ENCODE measurements at places on chromosomes 4 and X.

DNA sequence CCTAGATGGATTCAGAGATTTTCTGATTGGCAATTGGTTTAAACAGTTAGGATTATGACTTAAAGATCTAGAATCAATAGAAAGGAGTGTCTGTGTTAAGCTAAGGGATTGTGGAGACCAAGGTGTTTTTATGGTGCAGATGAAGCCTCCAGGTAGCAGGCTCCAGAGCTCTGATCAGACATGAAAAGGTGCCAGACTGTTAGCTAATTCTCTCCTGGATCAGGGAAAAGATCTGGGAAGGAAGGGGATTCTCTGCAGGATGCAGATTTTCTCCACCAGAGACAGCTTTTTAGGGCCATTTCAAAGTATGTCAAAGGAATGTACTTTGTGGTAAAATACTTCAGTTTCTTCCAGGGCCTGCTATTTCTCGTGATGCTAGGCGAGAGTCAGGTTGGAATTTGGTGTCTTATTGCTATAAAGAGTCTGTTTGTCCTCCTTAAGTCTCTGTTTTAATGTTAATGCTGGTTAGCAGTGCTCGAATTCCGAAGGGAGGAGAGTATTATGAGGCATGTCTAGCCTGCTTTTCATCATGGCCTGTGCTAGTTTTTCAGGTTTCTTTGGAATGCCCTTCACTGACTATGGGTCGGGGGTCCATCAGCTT lies 12.0 kb upstream of the GPR78 start:
- DNase-seq: no peak

- no peak for DNase-seq
These were observed 3.9 kb downstream of the UBE2D3 start for GRCh38 chr4:102823464-102823863.

GRCh38 chrX:421646-422391 lies 35.1 kb upstream of the PPP2R3B start:
- DNase-seq: no peak

- no peak for DNase-seq
These were observed 4.6 kb downstream of the CCKAR start for GRCh38 chr4:26485684-26486083.

DNA sequence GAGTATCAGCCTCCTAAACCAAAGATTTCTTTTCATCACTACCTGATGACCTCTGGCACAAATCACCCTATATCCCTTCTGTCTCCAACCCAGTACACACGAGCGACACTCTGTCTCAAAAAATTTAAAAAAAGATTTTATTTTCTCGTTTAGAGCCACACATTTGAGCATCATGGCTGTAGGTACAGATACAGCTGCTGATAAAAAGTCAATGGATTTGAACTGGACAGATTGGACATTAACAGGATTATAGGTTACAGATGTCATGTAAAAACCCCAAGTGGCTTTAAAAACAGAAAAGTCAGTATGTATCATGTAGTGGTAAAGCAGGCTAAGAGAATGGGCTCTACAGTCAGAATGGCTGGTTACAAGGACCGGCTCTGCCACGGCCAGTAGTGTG lies 171.1 kb downstream of the SCFD2 start:
- DNase-seq: no peak

GRCh38 chrX:106484233-106484632 lies 127.5 kb upstream of the RADX start:
- no peak for DNase-seq

DNA sequence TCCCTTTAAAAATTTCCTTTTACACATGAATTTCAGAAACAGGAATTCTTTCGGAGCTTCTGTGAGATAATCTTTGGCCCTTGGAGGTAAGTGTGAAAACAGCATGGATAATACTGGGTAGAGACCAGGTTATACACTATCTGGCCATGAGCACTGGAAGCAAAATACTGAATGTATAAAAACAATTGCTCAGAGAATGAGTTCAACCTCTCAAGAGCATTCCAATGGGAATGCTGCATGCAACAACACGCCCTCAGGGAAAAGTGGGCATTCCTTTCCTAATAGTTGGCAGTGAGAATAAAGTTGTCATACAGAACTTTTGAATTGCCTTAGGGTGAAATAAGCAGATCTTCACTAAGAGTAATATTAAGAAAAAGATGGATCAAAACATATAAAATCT lies 574.8 kb upstream of the DIPK2B start:
- DNase-seq: peak; percentile 53

GRCh38 chr4:142284402-142285221 lies 561.5 kb downstream of the INPP4B start:
- no peak for DNase-seq

DNA sequence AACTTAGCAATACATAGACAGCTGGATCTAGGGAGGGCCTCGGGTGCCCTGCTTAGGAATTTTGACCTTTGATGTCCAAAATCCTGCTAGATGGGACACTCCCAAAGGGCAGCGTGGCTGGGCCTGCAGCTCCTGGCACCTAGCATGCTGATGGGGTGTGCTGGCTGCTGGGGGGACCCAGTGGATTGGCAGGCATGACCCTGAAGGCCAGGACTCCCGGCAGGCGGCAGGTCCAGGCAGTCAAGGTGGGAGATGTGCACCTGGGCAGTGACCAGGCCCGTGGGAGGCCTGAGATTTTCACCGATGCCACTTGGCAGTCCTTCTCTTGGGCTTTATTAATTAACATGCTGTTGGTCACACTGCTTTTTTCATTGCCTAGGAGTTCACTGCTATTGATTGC lies 84.3 kb downstream of the PSAPL1 start:
- no peak for DNase-seq

DNA sequence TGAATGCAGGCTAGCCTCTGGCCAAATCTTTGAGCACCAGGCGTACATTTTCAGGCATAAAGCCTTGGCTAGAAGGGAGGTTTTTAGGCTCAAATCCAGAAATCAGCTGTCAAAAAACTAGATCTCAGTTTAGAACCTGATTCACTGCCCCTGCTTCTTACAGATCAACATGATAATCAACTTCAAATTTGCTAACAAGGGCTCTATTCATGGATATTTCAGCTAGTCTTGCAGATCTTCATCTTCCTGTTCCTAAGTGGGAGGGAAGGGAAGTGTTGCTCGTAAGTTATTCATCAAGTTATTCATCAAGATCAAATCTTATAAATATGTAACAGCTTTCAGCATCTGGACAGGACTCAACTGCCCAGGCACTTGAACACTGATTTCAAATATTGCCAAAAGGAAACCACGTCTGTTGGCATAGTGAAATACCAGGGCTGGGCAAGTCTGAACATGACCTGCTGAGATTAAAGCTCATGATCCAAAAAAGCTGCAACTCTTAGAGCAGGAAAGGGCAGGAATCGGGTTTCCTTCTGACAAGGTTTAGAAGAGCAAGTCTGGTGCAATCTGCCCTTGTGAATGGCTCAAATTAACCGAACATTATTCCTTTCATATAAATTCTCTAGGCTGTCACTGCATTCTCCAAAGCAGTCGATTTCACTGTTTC lies 200.3 kb downstream of the PDGFC start:
- DNase-seq: peak; percentile 58

GRCh38 chr4:185322803-185323202 lies 72.9 kb downstream of the LRP2BP start:
- no peak for DNase-seq

DNA sequence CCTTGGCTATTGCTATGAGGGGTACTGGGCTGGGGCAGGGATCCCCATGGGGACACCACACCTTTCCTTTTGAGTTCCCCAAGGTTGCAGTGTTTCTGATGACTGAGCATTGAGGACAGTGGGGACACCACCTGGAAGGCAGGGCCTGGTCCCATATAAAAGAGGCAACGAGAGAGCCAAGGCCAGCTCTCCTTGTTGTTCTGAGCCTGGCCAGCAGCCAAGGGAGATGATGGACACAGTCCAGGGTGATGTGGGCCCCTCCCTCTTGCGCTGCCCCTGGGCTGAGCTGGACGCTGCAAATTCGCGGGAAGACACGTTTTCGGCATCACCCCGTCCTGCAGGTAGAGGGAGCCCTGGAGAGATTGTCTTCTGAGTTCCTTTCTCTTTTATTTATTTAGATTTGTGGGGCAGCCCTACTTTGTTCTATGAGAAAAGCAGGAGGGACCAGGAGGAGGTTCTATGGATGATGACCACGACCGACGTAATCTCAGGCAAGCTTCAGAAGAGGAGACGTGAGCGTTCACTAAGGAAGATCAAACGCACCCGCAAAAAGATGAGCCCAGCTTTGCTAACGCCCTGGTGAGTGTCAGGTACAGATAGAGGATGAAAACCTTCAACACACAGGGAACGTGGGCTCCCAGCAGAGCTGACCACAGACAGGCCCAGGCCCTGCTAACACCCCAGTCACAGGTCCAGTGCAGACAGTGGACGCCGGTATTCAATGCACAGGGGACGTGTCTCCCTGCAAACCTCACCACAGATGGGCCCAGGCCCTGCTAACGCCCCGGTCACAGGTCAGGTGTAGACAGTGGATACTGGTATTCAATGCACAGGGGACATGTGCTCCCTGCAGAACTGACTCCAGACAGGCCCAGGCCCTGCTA lies 97.4 kb downstream of the SHOX start:
- DNase-seq: no peak

DNA sequence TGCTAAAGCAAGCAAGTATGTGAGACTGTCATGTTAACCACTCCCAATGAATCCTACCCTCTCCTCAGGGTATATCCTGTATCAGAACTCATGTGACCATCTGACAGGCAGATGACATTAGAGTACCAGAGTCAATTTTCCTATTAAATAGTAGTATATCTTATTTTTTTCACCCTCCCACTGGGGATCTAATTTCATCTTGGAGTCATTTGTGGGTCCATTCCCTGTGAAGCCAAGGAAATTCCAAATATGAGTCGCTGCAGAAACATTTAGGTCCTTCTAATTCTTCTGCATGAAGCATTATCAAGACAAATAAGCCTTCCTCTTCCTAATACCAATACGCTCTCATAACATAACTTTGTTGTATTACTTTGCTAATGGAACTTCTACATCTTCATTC lies 52.2 kb upstream of the BLTP1 start:
- peak; percentile 19 for DNase-seq

DNA sequence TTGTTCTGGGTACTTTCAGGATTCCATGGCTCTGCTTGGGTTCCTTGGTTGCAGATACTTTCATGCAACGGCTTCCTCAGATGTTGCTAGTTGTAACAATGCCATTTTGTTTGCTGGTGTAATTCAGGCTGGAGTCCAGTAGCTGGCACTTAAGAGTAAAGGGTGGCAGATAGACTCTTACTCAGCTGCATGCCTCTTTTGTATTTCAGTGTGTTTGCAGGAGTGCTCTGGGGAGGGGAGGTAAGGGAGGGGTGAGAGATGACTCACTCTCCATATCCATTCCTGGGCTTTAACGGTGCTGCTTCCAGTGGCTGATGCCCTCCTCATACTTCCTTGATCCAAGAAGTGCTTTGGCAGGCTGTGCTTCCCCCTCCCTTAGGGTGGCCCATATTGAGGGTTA lies 155.2 kb downstream of the ZNF330 start:
- peak; percentile 77 for DNase-seq

DNA sequence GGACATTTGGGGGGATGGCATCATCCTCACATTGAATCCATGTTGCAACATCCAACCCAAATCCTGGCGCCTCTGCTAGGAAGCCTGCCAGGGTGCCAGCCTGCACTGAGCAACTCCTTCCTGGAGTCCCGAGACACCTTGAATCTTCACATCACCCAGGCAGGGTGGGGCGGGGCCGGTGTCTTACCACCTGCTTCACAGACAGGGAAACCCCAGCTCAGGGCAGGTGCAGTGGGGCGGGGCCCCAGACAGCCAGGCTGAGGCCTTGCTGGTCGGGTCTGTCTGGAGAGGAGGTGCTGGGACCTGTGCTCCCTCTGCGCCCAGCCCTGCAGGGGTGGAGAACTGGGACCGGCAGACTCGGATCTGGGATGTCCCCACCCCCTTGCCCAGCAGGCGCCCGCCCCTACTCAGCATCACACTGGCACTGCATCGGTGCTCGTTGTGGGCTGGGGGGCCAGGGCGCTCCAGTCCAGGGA lies 31.5 kb upstream of the HTRA3 start:
- DNase-seq: no peak

DNA sequence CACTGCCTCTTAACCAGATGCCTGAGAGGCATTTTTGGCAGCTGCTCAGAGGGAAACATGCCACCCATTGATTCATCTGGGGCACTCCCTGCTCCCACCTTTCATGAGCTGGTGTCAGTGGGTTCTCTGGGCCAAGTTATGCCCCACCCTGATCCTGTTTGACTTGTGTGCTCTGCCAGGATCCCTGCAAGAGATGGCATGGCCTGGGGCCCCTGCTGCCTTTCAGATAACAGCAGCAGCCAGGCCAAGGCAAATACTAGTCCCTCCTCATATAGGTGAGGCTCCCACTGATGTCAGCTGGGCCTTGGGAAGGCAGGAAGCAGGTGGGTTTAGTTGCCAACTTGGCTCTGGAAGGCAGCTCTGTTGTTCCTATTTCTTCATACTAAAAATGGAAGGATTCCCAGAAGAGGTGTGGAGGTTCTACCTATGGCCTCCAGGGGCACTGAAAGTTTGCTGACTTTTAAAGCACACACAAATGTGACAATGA lies 192.9 kb upstream of the RBPJ start:
- DNase-seq: no peak

DNA sequence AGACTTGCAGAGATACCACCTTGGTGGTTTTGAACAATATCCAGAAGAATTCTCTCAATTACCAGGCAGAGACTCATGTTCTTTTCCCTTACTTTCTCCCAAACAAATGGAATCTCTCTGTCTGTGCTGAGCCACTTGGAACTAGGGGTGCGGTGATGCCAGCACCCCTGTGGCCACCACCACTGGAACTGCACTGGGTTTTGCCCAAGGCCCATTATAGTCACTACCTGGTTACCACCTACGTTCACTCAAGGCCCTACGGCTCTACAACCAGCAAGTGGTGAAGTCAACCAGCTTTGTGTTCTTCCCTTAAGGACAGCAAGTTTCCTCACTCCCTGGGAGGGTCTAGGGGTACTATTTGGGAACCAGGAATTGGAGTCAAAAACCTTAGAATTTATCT lies 1183.7 kb downstream of the FSTL5 start:
- DNase-seq: no peak

DNA sequence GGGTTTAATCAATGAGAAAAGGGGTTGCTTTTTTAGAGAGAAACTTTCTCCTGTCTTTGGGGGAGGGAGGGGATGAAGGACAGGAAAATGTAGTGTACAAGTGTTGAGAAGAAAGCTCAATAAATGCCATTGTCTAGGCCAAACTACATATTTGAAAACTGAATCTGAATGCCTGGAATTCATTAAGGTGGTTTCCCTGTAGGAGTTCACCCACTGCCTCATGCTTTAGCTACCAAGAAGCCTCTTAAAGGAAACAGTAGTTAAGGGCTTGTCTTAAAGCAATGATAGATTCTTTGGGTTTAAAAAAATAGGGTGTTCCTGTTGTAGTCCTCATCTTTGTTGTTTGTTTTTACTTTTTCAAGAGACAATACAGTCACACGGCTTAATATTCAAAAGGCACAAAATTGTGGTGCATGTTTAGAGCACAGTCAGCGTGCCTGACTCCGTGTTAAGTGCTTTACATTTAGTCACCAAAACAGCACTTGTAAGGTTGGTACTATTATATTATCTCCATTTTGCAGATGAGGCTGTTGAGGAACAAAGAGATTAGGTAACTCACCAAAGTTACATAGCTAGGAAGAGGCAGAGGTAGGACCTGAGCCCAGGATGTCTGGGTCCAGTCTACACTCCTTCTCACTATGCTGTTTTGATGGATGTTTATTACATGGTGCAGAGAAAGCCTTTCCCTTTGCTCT lies 46.0 kb downstream of the FNIP2 start:
- DNase-seq: no peak

Data from skeletal muscle cell (primary cell).